Stimulated activated CD8-positive, alpha-beta memory T cell treated with anti-CD3 and anti-CD28 coated beads, Interleukin-7, amount 100 ng/mL, for 4 hours (primary cell): ENCODE measurements at places on chromosomes 5 and 9.

GRCh38 chr5:132268769-132269551 is 11.5 kb downstream of the PDLIM4 start:
- DNase-seq = no peak

DNA sequence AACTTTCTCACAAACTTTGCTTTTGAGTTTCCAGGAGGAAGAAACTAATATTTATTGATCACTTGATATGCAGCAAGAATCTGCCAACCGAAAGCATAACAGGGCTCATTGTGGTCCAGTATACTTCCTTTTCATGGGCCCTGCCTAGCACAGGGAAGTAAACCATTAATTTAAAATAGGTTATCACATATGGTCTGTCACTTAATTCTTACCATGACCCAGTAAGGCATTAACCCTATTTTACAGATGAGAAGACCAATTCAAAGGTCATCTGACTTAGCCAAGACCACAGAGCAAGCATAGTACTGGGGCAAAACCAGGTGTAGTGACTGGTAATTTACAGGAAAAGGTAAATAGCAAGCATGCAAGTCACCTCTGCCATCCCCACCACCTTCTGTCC is 336.9 kb upstream of the DMAC1 start:
- DNase-seq = no peak

DNA sequence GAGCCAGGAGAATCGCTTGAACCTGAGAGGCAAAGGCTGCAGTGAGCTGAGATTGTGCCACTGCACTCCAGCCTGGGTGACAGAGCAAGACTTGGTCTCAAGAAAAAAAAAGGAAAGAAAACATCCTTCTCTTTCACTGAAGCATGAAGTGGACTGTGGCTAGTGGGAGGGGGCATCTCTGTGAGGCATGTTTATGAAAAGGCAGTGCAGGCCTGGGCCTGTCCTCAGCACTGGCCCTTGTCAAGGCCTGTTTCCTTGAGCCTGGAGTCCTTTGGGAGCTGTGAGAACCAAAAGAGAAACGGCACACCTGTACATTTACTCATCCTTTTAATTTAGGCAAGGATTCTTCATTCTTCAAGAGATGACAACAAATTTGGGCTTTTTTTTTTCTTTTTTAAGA is 18.3 kb upstream of the FUBP3 start:
- no peak for DNase-seq

- DNase-seq = no peak
Observed at GRCh38 chr5:56616454-56617160, 198.7 kb upstream of the MAP3K1 start.

DNA sequence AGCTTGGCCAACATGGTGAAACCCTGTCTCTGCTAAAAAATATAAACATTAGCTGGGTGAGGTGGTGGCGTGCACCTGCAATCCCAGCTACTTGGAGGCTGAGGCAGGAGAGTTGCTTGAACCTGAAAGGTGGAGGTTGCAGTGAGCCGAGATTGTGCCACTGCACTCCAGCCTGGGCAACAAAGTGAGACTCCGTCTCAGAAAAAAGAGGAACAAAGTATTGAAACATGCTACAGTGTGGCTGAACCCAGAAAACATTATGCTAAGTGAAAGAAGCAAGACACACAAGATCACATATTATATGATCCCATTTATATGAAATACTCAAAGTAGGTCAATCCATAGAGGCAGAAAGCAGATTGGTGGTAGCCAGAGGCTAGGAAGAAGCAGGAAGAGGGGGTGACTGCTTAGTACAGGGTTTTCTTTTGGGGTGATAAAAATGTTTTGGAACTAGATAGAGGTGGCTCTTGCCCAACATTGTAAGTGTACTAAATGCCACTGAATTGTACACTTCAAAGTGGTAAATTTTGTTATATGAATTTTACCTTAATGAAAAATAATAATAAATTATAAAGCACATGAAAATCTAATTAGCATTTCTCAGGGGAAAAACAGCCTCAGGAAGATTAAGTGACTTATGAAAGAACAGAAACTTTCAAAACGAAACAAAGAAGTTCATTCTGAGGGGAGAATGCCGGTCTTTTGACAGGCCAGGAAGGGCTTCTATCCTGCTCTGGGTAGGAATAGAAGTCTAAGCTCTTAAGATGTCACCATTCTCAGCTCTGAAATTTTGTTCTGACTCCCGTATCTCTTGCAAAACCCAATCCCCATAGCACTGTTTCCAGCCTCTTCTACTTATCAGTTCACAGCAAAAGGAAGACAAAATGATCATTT is 161.1 kb upstream of the TBCA start:
- DNase-seq = no peak

- no peak for DNase-seq
Observed at GRCh38 chr9:22356985-22357384, 89.6 kb upstream of the DMRTA1 start.

GRCh38 chr9:109098171-109098959 is 21.4 kb downstream of the TMEM245 start:
- no peak for DNase-seq

DNA sequence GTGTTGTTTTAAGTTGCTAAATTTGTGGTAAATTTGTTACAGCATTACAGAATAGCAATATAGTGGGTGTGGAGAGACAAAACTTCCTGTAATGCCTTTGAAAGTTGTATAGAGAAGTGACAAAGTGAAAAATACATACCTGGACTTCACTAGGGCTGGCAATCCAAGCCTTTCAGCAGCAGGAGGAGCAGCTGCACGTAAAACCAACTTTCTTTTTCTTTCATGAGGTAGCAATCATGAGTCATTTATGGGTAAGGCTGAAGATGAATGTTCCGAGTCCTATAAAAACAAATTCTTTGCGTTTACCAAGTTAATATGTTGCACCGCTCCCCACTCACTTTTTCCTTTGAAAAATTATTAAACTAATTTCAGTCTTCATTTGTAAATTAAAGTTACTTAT is 1138.2 kb downstream of the TAF11L14 start:
- DNase-seq = no peak

DNA sequence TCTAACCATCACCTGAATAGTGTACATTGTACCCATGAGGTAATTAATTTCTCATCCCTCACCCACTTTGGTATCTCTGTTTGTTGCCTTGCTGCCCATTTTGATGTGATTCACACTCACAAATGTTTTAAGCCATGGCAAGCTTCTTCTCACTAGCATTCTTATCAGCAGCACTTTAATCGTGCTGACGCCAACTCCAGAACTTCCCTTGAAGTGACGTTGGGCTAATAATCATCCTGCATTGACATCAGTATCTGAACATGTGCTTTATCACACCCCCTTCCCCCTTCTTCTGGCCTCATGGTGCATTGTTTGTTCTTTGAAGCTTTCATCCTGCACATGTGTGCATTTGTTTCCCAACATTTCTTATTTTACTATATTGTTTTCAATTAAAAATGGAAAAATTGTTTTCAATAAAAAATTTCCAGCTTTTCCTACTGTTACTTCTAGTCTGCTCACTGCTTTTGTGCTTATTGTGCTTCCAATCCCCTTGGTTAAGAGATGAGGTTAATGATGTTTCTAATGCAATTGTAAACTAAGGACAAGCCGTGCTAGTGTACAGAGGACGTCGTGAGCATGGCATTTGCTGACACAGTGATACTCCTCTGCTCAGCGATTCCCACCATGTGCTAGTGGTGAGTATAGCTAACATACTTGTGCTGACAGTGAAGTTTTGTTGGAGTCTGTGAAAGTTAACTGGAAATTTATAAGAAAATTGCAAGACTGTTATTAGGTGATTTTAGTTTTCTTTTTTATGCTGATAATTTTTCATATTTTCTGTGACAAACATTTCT is 238.5 kb downstream of the KDM4C start:
- DNase-seq = no peak

DNA sequence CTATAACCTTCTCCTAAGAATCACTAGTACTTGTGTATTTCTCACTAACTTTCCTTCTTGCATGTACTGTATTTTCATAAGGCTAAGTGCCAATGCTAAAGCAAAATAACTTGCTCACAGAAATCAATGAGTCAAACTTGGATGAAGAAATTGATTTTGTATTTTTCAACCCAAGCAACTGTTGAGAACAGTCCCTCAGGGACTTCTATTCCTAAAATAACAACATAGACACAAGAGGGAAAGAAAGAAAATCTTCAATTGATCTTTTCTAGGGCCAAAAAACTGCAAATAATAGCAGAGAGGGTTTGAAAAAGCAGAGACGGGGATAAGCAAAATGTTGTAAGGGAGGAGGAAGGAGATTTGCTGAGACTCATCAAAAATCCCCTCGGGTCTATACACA is 69.8 kb downstream of the HABP4 start:
- no peak for DNase-seq

DNA sequence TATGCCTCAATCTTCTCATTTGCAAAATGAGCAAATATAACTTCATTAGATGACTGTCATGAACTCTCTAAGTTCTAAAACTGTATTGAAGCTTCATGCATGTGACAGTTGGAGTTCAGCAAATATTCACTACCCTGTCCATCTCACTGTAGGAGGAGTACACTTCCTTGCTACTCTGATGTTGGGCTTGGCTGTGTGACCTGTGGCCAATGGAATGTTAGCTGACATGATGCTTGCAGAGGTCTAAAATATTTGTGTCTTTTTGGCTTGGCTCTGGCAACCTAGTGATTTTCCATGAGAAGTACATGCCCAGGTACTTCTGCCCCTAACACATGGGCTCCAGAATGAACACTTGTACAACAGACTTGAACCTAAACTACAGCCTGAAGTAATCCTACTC is 203.1 kb upstream of the ANKH start:
- DNase-seq = no peak

GRCh38 chr9:101495810-101496209 is 37.8 kb upstream of the RNF20 start:
- no peak for DNase-seq

DNA sequence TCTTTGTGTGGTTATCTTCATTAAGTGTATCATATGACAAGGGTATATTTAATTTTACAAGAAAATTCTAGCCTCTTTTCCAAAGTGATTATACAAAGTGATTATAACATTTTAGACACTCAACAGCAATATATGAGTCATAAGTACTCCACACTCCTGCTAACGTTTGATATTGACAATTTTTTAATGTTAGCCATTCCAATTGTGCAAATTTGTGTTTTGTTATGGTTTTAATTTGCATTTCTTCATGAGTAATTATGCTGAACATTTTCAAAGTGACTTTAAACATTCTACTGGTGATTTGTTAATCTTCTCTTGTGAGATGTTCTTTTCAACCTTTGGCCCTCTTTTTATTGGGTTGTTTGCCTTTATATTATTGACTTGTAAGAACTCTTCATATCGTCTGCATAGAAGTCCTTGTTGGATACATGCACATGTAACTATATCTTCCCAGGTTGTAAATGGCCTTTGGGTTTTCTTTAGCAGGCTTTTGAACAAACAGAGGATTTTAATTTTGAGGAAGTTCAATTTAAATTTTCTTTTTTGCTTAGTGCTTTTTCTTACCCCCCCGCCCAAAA is 771.6 kb upstream of the ZNF608 start:
- no peak for DNase-seq

- DNase-seq = no peak
Observed at GRCh38 chr9:80976403-80976802, 712.9 kb downstream of the TLE1 start.

- DNase-seq = no peak
Observed at GRCh38 chr5:96279801-96280542, 153.1 kb downstream of the PCSK1 start.

DNA sequence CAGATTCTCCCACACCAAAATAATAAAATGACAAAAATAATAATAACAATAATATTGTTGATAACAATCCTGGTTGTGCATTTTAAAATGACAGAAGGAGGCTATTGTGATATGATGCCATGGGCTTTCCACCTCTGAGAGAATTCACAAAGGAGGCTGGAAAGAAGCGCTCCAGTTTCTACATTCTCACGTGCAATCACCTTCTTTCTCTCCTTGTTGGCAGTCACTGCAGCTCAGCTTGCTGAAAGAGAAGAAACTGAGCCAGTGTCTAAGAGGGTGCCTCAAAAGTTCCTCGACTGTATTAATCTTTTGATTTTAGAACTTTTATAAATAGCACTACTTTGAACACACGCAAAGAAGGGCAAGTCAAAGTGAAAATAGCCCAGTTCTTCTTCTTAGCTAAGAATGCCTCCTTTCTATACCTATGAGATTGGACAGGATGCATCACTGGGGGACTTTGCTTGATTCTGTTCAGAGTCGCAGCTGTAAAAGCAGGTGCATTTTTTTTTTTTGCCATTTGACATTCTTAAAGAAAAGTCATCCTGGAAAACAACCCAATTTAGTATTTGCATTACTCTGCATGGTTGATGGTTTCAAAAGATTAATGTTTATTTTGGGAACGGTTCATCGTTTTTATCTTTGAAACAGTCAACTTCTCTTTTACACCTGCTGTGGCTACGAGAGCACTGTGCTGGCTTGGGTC is 12.4 kb upstream of the SUB1 start:
- no peak for DNase-seq

DNA sequence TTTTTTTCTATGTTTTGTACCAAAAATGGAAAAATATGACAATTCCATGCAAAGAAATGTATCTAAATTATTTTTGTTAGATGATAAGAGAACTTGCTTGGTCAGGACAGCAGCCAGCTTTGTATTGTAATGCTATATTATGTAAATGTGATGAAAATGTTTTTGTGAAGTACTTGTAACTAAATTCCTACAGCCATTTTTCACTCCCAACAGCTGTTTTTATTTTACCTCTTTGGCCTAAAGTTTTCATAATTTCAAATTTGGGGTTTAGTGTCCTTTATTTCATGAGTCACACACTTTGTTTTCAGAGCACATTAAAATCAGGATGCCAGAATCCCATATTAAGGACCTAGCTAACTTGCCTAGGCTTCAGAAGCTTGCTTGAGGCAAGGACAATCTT is 64.1 kb downstream of the WDR41 start:
- DNase-seq = no peak

- DNase-seq = no peak
Observed at GRCh38 chr5:150860246-150860821, 14.0 kb downstream of the IRGM start.

DNA sequence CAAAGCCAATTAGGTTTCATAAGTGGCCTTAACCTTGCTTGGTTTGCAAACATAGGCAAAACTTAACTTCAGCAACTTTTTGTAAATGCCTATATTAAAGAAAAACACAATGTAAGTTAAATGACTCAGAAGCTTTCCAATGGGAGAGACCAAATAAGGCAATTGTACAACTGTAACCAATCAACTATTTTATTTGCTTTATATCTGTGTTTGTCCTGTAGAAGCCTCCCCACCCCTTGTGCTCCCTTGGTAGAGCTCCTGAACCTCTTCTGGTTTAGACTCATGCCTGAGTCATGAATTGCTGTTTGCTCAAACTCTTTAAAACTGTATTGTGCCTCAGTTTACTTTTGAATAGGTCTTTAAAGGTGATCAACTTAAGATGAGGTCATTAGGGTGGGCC is 3.0 kb upstream of the C1QTNF3 start:
- no peak for DNase-seq

DNA sequence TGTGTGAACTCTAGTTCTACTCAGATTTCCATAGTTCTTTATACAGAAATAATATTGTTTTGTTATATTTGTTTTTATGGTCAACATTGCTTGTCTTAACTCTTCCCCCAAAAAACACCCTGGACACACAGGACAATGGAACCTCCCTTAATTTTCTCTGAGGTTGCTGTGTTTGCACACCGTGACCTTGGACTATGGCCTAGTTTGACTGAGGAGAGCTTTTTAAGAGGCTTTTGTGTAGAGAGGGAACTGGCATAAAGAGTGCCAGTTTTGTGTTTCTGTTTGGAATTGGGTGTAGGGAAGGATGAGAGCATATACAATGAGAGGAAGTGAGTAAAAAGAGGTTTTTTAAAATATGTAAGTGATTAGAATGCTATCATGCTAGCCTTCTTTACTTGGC is 101.1 kb upstream of the MEF2C start:
- no peak for DNase-seq
